ENCODE measurements at places on chromosomes 3 and 15.
A peak's percentile ranks its signal among the peaks of the same experiment; 100 is the strongest.

- peaks cover 12% of the 10 kb centered on the region for H3K4me1 ChIP-seq
- no peak overlapping the region for H3K4me3 ChIP-seq
- H3K27ac ChIP-seq: no peak overlapping the region
- H3K36me3 ChIP-seq: no peaks in the 10 kb centered on the region
- no peak for DNase-seq
Observed at GRCh38 chr3:135495891-135496290, 469.6 kb upstream of the PPP2R3A start.

- H3K4me1 ChIP-seq: peaks cover 8% of the 10 kb centered on the region
- H3K27me3 ChIP-seq: peaks cover 20% of the 10 kb centered on the region
- H3K4me3 ChIP-seq: no peak overlapping the region
- no peak overlapping the region for H3K27ac ChIP-seq
Observed at GRCh38 chr15:89043031-89044002, 44.9 kb upstream of the ABHD2 start.

DNA sequence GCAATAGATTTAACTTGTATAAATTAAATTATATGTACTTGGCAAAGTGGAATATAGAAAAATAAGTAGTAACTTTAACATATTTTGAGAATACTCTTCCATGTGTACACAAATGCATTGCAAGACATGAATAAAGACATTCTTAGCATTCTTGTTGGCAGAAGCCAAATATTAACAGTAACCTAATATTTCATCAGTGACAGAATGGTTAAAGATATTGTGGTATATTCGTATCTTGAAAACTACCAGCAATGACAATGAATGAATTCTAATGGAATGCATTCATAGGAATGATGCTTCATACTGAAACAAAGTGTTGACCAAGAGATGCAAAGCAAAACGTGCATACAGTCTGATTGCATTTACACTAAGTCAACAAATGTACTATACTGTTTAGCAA lies 524.7 kb downstream of the GRM7 start:
- no peak overlapping the region for H3K27ac ChIP-seq
- DNase-seq: no peak
- no peaks in the 10 kb centered on the region for H3K4me1 ChIP-seq
- no peaks in the 10 kb centered on the region for H3K27me3 ChIP-seq
- no peaks in the 10 kb centered on the region for H3K36me3 ChIP-seq

DNA sequence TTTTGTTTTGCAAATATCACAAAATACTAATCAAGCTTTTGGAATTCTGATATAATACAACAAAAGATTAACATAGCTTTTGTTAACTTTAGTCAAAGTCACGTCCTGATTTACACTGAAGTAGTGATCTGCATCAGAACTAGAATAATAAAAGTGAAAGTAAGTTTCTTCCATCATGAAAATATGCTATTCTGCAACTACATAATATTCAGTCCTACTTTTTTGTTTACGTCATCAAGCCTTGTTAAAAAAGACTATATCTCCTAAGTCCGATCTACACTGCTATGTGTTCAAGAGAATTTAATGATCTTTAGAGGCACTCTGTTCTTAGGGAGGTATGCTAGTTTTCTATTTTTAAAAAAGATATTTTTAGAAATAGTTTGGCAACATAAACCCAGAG lies 330.1 kb downstream of the ARPP21 start:
- no peak overlapping the region for H3K4me3 ChIP-seq
- no peak for DNase-seq
- no peak overlapping the region for H3K27ac ChIP-seq

GRCh38 chr3:69541711-69542088 lies 155.8 kb upstream of the FRMD4B start:
- no peak for DNase-seq
- H3K36me3 ChIP-seq: no peaks in the 10 kb centered on the region
- H3K27ac ChIP-seq: no peak overlapping the region
- no peaks in the 10 kb centered on the region for H3K4me1 ChIP-seq
- H3K27me3 ChIP-seq: peaks cover 22% of the 10 kb centered on the region

GRCh38 chr3:189507856-189508255 lies 123.3 kb upstream of the TP63 start:
- no peaks in the 10 kb centered on the region for H3K27me3 ChIP-seq
- H3K4me1 ChIP-seq: no peaks in the 10 kb centered on the region
- H3K27ac ChIP-seq: no peak overlapping the region
- DNase-seq: no peak

DNA sequence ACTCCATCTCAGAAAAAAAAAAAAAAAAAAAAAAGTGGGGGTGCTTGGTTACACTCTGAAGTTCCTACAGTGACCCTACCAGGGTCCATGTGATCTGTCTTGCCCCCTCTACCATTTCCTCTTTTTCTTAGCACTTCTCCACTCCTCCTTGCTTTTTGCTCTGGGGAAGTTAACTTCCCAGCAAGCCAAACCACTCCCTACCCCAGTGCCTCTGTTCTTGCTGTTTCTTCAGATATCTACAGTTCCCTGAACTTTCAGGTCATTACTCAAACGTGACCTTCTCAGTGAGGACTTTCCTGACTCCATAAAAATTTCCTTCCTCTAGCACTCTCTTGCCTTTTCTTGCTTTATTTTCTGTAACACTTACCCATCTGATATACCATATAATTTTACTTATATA lies 61.1 kb upstream of the GCNT3 start:
- H3K36me3 ChIP-seq: no peaks in the 10 kb centered on the region
- no peak overlapping the region for H3K4me3 ChIP-seq
- peaks cover 36% of the 10 kb centered on the region for H3K27me3 ChIP-seq
- DNase-seq: no peak
- peaks cover 4% of the 10 kb centered on the region for H3K4me1 ChIP-seq

GRCh38 chr3:48414376-48415250 lies 15.3 kb downstream of the PLXNB1 start:
- no peak for DNase-seq
- H3K27me3 ChIP-seq: no peaks in the 10 kb centered on the region

DNA sequence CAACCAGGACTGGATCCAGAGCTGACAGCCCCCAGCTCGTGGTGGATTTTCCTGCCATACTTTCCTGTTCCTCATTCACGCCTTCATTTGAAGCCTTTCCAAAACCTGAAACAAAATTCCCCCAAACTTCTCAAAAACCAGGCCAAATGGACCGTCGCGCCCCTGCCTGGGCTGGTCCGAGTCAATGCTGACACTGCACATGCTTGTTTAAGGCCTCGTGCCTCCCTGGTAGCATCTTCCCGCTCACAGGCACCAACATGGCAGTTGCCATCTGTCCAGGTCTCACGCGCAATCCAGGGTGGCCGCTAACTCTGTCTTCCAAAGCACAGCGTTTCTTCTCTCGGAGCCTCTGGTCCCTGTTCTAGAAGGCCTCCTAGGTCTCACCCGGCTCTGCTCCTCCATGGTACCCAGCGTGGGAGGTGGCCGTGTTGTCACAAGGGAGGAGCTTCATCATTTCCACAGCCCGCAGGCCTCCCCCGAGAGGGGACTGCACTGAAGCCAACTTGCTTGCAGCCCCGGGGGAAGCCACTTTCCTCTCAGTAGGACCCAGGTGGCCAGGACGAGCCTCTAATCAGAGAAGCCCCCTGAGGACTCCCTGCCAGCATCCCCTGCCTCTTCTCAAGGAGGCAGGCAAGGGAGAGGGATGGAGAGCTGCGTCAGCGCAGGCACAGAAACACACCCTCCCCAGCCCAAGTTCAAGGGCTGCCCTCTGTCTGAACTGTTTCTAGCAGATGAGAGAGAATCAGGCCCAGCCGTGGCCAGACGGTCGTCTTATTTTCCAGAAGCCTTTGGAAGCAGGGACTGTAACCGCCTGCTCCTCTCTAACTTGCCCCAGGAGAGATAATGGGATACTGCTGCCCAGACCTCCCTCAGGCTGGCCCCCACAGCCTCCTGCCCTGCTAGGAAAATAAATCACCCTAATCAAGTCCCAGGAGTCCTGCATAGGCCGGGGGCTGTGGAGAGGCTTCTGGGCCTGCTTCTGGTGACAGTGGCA lies 152.8 kb upstream of the TLE3 start:
- H3K4me1 ChIP-seq: peaks cover 11% of the 10 kb centered on the region
- no peak overlapping the region for H3K27ac ChIP-seq
- no peak for DNase-seq
- H3K36me3 ChIP-seq: no peaks in the 10 kb centered on the region

- peaks cover 2% of the 10 kb centered on the region for H3K27me3 ChIP-seq
- peaks cover 18% of the 10 kb centered on the region for H3K4me1 ChIP-seq
- DNase-seq: no peak
- peaks cover 5% of the 10 kb centered on the region for H3K36me3 ChIP-seq
- no peak overlapping the region for H3K27ac ChIP-seq
- no peak overlapping the region for H3K4me3 ChIP-seq
Observed at GRCh38 chr15:51793521-51794305, 35.7 kb upstream of the TMOD3 start.

GRCh38 chr3:109642025-109642424 lies 304.7 kb upstream of the DPPA4 start:
- no peaks in the 10 kb centered on the region for H3K27me3 ChIP-seq
- peaks cover 50% of the 10 kb centered on the region for H3K4me1 ChIP-seq
- no peak overlapping the region for H3K27ac ChIP-seq
- no peak overlapping the region for H3K4me3 ChIP-seq

- peaks cover 31% of the 10 kb centered on the region for H3K36me3 ChIP-seq
- DNase-seq: peak; percentile 16
- peaks cover 39% of the 10 kb centered on the region for H3K4me1 ChIP-seq
- H3K27ac ChIP-seq: no peak overlapping the region
- no peak overlapping the region for H3K4me3 ChIP-seq
- H3K27me3 ChIP-seq: peaks cover 1% of the 10 kb centered on the region
Observed at GRCh38 chr3:45486926-45487325, 98.5 kb downstream of the LARS2 start.

GRCh38 chr3:158571969-158572765 lies 1.2 kb downstream of the MLF1 start:
- no peak overlapping the region for H3K4me3 ChIP-seq
- peak overlapping the region; percentile 18 for H3K27ac ChIP-seq
- H3K36me3 ChIP-seq: no peaks in the 10 kb centered on the region
- H3K27me3 ChIP-seq: peaks cover 6% of the 10 kb centered on the region
- DNase-seq: no peak

DNA sequence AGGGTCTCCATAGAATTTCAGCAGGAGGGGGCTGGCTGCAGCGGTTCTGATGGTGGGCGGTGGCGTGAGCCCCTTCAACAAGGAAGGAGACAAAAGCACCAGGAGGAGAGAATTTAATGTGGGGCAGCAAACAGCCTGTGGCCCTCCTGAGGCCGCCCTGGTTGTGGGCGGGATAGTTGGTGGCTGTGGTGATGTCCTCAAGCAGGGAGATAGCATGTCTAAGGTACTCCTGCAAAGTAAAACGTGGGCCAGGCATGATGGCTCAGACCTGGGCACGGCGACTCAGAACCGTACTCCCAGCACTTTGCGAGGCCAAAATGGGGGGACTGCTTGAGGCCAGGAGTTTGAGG lies 94.0 kb downstream of the LRRK1 start:
- H3K4me1 ChIP-seq: no peaks in the 10 kb centered on the region
- H3K4me3 ChIP-seq: no peak overlapping the region
- no peaks in the 10 kb centered on the region for H3K27me3 ChIP-seq
- no peak for DNase-seq

GRCh38 chr3:51928438-51928837 lies 13.3 kb downstream of the RRP9 start:
- H3K4me3 ChIP-seq: no peak overlapping the region
- H3K27me3 ChIP-seq: peaks cover 2% of the 10 kb centered on the region
- no peaks in the 10 kb centered on the region for H3K4me1 ChIP-seq
- no peak overlapping the region for H3K27ac ChIP-seq
- H3K36me3 ChIP-seq: peaks cover 12% of the 10 kb centered on the region

DNA sequence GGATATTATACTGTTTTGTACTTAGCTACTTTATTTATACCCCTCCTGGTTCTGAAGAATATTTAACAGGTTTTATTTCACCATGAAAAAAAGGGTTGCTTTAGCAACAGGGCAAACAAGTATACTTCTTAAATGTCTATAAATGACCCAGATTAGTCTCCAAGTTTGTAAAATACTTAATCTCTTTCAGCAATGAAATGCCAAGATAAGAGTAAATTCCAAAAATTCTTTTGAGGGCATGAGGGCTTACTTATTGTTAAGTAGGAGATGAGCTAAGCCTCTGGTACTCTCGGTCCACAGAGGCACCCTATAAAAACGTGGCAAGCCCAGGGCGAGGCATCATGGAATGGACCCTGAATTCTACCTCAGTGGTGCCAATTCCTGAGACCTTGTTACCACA lies 264.8 kb upstream of the NSMCE3 start:
- H3K4me1 ChIP-seq: no peaks in the 10 kb centered on the region
- H3K27ac ChIP-seq: no peak overlapping the region
- no peaks in the 10 kb centered on the region for H3K36me3 ChIP-seq
- H3K4me3 ChIP-seq: no peak overlapping the region
- peaks cover 23% of the 10 kb centered on the region for H3K27me3 ChIP-seq

DNA sequence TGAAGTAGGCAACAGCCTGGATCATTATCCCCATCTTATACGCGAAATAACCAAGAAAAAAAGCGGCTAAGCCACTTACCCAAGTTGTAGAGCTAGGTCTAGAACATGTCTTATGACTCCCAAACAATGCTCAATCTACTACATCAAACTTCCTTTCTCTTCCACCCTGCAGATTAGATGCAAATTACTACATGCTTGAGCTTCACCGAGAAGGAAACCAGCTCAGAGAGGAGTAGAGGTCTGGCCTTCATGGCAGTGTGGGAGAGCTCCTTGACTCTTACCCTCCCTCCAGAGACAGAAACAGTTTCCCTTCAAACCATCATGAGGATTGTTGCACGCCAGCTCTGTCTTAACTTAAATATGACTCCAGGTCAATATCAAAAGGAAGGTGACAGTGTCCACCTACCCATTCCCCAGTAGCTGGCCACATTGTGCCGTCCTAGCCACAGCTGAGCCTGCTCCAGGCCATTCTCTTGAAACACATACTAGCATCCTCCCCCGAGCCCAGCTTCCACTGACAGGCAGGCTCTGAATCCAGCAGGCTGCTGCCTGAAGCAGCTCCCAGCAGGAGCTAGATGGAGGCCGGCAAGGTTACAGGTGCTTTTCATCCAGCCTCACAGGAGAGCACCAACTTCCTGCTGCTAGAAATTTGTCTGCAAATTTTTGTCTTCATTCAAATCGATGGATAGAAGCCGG lies 56.8 kb downstream of the CPN2 start:
- H3K27me3 ChIP-seq: peaks cover 30% of the 10 kb centered on the region
- no peaks in the 10 kb centered on the region for H3K36me3 ChIP-seq
- no peak overlapping the region for H3K27ac ChIP-seq
- peaks cover 5% of the 10 kb centered on the region for H3K4me1 ChIP-seq
- DNase-seq: no peak

DNA sequence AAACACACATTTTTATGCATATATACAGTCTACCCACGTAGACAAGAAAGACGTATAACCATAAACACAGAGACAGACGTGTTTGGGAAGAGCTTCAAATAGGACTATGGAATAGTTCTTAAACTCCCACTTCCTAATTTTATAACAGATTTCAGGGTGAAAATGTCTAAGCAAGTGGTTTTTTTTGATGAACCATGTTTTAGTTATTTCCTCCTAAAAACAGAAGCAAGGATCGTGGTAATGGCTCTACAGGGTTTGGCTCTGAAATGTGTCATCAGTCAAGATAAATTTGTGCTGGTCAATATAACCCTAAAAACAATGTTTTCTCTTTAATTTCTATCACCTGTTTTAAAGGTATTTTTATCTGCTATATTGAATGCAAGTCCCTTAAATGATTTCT lies 58.2 kb downstream of the FMN1 start:
- no peak for DNase-seq
- H3K27me3 ChIP-seq: peaks cover 4% of the 10 kb centered on the region
- peaks cover 47% of the 10 kb centered on the region for H3K4me1 ChIP-seq
- H3K27ac ChIP-seq: no peak overlapping the region
- no peak overlapping the region for H3K4me3 ChIP-seq

Measured in HFFc6 (cell line).